ENCODE measurements at places on chromosomes 11 and 22.

DNA sequence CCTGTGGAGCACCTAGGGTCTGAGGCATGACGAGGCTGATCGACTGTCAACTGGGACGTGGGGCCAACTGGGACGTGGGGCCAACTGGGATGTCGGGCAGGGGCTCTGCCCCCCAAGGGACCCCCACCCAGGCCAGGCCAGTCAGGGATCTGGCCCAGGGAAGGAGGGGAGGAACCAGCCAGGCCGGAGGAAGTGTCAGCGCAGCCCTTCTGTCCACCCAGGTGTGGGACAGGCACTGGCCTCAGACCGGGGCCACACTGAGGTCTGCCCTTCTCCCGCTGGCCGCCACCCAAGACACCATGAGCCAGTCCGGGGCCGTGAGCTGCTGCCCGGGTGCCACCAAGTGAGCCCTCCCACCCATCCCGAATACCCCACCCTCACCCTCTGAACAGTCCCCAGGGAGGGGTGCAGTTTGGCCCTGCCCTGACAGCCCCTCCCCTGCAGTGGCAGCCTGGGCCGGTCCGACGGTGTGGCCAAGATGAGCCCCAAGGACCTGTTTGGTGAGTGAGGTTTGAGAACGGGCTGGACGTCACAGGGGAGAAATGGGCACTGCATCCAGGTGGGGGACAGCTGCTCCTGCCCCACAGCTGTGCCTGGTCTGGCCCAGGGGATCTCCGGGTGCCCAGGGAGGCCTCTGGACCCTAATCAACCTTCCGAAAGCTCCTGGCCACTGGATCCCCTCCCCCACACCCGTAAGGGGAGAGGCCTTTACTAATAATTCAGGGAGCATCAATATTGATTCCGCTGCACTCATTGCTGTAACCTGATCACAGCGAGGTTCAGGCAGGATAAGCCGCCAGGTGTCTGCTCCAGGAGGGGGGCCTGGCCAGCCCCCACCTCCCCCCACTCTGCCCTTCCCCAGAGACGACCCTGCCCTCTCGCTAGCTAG is 3.3 kb downstream of the EPS8L2 start:
- no peak for DNase-seq

DNA sequence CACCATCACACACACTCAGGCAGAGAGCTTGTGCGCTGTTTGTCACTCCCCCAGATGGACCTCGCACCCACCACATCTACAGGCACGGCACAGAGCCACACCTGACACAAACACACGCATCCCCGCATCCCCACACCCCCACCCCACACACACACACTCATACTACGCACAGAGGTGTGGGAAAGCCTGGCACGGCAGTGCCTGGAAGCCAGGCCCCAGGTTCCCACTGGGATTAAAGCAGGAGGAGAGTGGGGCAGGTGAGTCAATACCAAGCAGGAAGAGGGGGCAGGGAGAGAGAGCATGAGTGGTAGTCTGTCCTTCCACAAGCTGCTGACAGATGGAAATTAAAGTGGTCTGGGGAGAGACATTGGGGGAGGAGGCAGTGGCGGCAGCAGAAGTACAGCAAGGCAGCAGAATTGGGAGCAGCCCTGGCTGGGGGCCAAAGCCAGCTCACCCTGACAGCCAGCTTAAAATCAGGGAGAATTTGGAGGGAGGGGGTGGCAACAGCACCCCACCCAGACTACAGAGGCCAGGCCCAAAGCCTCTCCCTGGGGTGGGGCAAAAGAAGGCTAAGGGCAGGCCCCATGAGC is 20.7 kb downstream of the TNKS1BP1 start:
- DNase-seq, result no peak

DNA sequence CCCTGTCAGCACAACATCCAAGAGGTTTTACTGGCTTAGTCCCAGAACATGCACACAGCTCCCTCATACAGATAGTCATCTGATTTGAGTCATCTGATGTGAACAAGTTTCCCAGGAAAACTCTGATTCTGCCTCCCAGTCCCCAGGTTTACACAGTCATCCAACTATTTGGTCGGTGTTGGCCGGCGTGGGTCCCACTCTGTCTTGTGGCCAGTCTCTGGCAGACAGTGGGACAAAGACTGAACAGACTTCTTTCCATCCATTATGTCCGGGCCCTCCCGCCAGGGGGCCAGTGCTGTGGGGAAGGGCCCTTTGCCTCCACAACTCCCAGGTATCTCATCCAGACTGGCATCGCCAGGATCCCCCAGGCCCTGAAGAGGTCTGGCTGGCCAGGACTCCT is 60.0 kb downstream of the BTG4 start:
- no peak for DNase-seq

- DNase-seq, result no peak
Observed at GRCh38 chr22:39125622-39126021, 26.9 kb downstream of the CBX7 start.

GRCh38 chr11:73965764-73966121 is 14.9 kb downstream of the DNAJB13 start:
- DNase-seq, result no peak

DNA sequence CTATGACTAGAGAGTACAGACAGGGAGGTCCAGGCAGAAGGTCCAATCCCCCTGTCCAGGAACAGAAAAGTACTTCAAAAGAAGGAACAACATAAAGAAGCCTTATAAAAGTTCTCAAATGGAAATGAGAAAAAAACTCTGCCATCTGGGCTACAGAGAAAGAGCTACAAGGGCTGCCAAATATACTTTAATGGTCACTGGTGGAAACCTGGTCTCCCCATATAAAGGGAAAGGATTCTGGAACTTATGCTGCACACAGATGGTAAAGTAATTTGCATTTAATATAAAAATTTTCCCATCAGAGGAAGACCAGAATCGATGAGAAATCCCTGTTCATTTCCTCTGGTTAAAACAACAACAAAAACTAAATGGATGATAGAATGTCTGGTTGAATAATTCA is 119.4 kb upstream of the MTMR2 start:
- no peak for DNase-seq

DNA sequence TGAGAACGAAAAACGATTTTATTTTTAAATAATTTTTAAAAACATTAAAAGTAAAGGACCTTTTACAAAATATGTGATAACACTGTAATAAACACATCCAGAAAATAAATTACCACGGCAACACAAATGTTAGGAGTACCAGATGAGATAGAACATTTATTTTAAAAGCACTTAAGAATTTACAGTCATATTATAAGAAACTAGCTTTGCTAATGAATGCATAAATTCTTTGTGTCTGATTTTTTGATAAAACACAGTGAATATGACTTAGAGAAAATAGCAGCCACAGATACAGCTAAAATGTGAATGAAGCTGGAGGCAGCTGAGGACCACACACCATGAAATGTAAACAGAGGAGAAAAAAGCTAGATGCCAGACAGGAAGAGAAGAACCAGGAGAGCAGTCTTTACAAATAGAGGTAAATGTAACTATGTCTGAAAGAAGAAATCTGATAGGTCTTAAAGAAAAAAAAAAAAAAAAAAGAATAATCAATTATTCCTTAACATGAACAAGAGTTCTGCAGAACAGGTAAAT is 14.6 kb downstream of the CCDC34 start:
- no peak for DNase-seq

DNA sequence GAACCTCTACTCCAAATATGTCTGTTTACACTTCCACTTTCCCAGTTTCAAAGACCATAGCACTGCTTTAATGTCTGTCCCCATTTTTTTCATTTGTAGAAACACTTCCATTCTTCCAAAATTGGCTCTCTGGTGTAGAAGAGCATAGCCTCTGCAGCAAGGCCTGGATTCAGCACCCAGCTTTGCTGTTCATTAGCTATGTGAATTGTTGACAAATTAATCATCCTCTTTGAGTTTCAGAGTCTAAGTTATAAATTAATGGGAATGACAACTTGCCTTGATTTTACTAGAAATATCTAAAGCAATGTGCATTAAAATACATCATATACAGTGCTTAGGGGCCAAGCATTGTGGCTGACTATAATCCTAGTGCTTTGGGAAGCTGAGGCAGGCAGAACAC is 22.4 kb downstream of the GRIA4 start:
- DNase-seq, result no peak

GRCh38 chr11:36142439-36142838 is 146.8 kb downstream of the COMMD9 start:
- no peak for DNase-seq

DNA sequence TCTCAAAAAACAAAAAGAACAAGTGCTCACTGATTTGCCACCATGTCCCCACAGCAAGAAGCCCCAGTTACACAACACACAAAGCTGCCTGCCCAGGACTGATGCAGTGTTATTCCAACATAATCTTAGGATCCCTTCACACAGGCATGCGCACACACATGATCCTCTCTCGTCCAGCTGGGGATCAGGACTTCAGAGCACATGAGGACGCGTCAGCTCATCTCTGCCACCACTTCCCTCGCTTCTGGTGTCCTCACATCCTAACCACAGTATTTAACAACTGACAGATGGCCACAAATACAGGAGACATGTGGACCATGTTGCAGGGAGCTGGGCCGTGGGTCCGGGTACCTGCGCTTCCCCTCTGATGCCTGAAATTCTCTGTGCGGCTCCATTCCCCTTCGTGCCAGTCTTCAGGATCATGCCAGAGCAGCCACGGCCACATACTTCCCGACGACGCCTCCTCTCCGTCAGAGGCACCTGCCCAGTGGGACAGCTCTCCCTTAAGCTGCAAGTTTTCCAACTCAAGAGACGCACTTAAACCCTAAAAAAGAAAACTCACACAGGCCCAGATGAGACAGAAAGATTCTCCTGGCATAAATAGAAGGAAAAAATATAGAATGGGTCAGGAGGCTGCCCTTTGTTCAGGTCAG is 68.3 kb downstream of the PACSIN2 start:
- no peak for DNase-seq

- no peak for DNase-seq
Observed at GRCh38 chr11:297051-297585, 2.2 kb downstream of the IFITM5 start.

DNA sequence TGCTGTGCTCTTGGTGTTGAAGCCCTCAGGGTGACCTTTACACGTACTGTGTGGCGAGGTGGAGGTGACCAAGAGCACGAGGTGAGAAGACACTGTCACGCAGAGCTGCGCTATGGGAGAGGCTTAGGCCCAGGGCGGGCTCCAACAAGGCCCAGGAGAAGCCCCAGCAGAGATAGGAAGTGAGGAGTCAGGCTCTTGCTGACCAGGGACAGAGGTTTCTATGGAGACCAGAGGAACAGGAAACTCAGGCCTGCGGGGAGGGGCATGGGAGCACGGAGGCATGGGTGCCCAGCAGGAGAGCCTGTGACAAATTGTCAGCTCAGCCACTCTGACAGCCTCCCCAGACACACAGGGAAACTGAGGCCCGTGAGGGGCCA is 15.8 kb downstream of the DGKZ start:
- no peak for DNase-seq

- DNase-seq, result no peak
Observed at GRCh38 chr11:47171856-47172255, 4.8 kb downstream of the ARFGAP2 start.
